Cortex of kidney (tissue), 1 donor: ENCODE measurements at places on chromosomes 4 and X.

- DNase-seq, result no peak
Observed at GRCh38 chr4:141121768-141122454, 11.4 kb downstream of the RNF150 start.

- no peak for DNase-seq
Observed at GRCh38 chrX:40496728-40497127, 84.0 kb upstream of the ATP6AP2 start.

DNA sequence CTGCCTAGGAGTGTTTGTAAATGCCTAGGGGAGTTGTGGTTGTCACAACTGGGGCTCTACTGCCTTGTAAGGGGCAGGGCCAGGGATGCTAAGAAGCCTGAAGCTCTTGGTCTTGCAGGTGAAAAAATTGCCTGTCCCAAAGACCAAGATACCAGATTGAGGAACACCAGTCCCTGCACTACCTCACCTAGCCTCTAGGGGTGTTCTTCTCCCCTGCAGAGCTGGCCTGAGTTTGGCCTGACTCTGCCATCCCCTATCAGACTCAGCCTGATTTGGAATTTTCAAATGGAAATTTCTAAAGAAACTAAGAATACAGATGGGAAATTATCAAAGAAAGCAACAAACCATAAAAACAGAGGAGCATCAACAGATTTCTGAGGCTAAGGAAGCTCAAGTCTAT lies 90.4 kb downstream of the ZC4H2 start:
- no peak for DNase-seq

GRCh38 chr4:2734612-2735011 lies 21.5 kb downstream of the TNIP2 start:
- DNase-seq, result no peak

GRCh38 chr4:94488670-94489069 lies 36.9 kb downstream of the PDLIM5 start:
- no peak for DNase-seq

GRCh38 chrX:149570668-149571067 lies 16.6 kb downstream of the MAGEA9B start:
- DNase-seq, result no peak

- no peak for DNase-seq
Observed at GRCh38 chr4:48247142-48247877, 22.3 kb downstream of the TEC start.

- no peak for DNase-seq
Observed at GRCh38 chrX:151680805-151681204, 14.5 kb upstream of the PRRG3 start.

DNA sequence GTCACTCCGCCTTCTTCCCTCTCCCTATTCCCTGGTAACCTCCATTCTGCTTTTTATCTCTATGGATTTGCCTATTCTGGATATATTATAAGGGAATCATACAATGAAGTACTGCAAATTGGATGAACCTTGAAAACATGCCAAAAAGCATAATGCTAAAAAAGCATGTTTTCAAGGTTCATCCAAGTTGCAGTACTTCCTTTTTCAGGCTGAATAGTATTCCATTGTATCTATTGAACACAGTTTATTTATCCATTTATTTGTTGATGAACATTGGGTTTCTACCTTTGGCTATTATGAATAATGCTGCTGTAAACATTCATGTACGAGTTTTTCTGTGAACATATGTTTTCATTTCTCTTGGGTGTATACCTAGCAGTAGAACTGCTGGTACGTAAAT lies 9.2 kb downstream of the SAP30 start:
- DNase-seq, result no peak

DNA sequence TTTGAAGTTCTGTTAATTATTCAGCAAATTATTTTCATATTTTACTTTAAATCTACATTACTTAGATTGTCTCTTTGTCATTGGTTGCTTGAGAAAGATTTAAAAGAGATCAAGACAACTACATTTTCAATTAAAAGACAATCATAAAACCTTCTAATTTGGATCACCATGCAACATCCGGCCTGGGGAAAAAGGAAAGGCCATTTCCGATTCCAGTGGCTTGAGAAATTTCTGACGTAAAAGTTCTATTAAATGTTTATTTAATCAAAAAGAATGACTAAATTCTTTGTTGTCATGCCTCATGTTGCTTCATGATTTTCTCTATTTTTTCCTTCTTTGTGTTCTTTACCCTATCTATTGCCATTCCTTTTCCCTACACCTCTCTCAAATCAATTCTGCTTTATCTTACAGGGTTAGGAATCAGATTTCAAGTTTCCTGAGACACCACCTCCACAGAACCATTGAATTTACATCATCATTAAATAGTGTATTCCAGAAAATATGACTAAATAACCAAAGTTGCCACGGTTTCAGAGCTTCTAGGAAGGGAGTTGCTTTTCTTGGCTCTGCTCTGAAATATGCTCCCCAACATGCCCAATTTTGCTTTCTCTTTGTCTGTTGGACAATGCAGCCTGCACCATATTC lies 124.6 kb upstream of the ACSL4 start:
- DNase-seq, result no peak

DNA sequence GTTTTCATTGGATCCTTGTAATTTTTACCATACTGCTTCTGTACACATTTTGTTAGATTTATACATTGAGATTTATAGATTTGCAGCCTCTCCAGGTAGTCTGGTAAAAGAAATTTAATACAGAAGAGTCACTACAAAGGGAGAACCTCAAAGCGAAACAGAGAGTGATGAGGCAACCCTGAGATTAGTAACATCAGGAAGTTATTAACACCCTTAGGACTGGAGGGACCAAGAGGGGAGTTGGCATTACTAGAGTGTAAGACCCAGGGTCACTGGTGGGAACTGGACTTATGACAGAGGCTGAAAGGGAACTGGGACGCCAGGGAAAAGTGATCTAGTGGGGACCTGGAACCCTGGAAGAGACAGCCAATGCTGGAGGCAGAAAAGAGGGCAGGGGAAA lies 20.6 kb upstream of the MAML3 start:
- no peak for DNase-seq

DNA sequence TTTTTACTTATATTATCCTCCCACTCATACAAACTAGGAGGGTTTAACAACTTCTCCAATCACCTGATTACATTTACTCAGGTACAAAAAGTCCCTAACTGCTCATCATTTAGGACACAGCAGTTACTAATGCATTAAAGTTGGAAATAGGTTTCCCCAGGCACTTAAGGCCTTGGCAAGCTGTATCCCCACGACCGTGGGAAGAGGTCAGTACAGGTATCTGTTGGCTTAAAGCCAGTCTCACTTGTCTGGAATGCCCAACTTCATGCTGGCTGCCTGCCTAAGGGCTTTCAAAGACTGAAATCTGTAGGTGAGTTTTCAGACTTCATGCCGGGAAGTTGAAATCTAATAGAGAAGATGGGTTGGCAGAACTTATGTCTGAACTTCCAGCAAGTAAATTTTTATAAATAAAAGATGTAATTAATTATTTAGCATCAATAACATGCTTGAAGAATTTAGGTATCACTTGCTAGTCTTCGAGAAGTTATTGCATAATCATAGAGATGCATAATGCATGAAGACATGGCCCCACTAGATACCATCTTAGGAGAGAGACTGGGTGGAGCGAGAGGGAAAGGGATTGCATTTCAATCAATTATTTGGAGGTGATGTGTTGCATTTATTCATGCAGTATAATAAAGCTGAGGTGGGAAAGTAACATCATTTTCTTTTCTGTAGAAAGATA lies 54.2 kb downstream of the SCD5 start:
- DNase-seq, result no peak

- DNase-seq, result no peak
Observed at GRCh38 chrX:118884552-118885138, 61.0 kb downstream of the ZCCHC12 start.

DNA sequence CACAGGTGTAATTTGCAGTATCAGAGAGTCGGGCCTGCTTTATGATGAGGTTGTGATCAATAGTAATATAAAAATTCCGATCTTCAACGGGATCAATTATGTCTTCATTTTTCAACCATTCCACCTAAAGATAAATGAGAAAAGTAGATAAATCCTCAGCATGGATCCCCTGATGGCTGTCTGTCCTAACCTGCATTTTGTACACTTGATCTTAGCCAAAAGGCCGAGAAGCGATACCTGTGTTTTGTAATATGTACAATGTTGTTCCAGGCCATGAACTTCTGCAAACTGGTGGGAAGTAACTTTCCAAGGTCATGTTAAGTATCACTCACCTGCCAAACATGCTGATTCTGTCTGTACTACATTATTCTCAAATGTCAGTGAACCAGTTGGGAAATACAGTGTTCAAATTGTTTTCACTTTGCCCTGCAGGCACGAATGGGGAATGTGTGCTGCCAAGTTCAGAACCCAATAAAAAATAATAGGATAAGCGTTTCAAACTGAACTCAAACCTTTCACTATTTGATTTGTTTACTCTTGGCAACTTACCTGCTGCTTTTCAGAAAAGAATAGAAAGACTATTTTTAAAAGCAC lies 298.1 kb downstream of the UNC5C start:
- DNase-seq, result no peak

DNA sequence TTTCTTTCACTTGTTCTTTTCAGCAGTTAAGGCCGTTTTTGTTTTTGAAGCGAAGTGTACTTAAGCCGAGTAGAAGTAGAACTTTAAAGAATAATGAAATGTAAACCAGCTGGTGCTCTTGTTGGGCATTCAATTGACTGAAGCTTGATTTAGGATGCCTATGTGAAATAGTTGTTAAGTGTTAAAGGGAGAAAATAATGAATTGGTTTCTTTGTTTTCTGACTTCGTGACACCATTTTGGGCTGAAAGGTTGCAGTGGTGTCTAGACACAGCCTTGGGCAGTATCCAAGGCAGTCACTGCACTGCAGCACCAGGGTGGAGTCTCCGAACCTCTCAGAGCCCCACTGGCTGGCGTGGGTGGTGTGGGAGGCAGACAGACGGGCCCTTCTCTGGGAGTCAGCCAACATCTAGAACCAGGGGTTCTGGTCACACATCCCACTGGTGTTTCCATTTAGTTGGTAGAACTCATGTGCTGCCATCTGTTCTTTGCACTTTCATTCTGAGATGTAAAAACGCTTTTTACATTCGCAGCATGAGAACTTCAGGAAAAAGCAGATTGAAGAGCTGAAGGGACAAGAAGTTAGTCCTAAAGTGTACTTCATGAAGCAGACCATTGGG lies 3.5 kb downstream of the UCHL1 start:
- DNase-seq, result no peak

DNA sequence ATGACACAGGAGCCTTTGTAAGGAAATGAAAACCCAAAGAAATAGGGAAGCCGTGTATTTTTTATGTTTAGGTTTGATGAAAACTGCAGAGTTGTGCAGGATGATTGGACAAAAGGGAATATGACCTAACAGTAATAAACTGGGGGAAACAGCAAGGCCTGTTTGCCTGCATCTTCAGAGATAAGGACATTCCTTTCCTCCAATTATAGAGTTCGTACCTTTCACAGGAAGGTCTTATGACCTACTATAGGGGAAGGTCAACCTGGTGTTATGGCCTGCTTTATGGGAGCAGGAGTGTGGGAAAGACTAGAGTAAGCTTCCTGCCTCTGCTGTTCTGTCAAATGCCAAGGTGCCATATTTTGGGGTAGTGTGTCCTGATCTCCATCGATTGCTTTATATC lies 42.5 kb downstream of the BBS12 start:
- no peak for DNase-seq

- DNase-seq, result no peak
Observed at GRCh38 chr4:5708449-5709206, at the start of gene EVC2. TSS of gene EVC2 (minus strand) at chr4:5708559. CDS start at chr4:5708513, 46 bp downstream.

- DNase-seq, result no peak
Observed at GRCh38 chr4:119136546-119136945, 914 bp downstream of the MYOZ2 start.

DNA sequence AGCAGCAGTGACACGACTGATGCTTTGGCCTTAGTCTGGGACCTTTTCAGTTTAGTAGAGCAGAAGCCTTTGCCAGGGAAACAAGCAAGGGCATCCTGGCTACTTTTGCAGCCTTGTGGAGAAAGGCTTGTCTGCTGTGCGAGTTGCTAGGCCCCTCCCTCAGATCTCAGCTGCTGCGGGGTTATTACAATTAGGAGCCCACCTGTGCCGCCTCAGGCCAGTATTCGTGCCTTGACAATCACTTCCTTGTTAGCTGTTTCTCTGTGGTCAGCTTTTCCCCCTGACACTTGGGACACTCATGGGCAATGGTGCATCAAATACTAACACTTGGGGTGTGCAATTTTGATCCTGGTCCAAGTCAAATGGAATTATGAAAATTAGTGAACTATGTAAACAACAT lies 67.9 kb downstream of the SH2D1A start:
- DNase-seq, result no peak

GRCh38 chr4:81366779-81367178 lies 104.9 kb downstream of the RASGEF1B start:
- no peak for DNase-seq

- no peak for DNase-seq
Observed at GRCh38 chr4:84324303-84325245, 174.5 kb downstream of the NKX6-1 start.

GRCh38 chr4:821631-822030 lies 4.3 kb downstream of the CPLX1 start:
- DNase-seq, result no peak

GRCh38 chr4:78864405-78865024 lies 74.7 kb downstream of the PAQR3 start:
- DNase-seq, result no peak

- no peak for DNase-seq
Observed at GRCh38 chr4:38406243-38406642, 257.8 kb upstream of the KLF3 start.

DNA sequence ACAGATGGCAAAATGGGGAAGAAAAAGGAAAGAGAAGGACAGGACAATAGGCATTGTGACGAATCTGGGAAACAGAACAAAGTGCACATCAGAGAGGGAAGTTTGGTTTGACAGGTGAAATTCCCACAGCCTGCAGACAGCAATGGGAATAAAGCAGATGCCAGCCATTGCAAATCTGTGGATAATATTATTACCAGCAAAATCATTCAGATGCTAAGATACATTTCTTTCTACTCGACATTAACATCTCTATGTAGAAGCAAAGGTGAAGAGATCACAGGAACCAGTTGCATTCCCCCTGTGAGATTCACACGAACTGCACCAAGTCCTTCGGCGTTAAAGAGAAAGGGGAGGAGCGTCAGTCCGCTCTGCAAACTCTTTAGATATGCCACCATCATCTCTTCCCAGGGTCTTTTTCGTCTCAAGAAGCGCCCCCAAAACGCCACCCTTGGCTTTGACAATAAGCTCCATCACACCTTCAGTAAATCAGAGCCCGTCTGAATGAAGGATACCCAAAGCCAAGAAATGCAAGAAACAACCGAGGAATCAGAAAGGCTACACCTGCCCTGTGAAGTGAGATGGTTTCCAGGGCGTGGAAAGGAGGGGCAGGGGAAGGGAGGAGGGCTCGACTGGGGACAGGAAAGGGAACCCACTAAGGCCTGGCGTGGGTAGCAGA lies 1.9 kb downstream of the NEUROG2 start:
- no peak for DNase-seq

- DNase-seq, result no peak
Observed at GRCh38 chrX:30156880-30157560, 58.3 kb upstream of the MAGEB2 start.
